ENCODE measurements at places on chromosomes 2 and 18.

DNA sequence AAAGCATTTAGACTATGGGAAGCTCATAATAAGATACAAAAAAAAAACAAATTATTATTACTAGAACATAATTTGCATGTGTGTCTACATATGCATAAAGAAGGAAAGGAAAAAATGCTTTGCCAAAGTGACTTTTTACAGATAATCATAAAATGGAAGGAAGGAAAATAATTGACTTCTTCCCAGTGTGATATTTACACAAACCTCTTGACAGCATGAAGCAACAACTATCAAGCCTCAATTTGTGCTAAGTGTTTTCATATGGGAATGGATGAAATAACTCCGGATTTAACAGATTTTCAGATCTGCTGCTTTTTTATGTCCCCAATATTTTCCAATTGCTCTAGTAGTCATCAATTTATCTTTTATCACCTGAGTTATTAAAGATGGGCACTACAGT, 275.9 kb upstream of the REG3G start:
- DNase-seq: no peak

GRCh38 chr2:215831296-215831913, 181.9 kb downstream of the MREG start:
- no peak for DNase-seq

GRCh38 chr2:63654959-63655358, 66.2 kb downstream of the MDH1 start:
- DNase-seq: no peak

GRCh38 chr2:203984-204383, 59.8 kb downstream of the SH3YL1 start:
- no peak for DNase-seq

DNA sequence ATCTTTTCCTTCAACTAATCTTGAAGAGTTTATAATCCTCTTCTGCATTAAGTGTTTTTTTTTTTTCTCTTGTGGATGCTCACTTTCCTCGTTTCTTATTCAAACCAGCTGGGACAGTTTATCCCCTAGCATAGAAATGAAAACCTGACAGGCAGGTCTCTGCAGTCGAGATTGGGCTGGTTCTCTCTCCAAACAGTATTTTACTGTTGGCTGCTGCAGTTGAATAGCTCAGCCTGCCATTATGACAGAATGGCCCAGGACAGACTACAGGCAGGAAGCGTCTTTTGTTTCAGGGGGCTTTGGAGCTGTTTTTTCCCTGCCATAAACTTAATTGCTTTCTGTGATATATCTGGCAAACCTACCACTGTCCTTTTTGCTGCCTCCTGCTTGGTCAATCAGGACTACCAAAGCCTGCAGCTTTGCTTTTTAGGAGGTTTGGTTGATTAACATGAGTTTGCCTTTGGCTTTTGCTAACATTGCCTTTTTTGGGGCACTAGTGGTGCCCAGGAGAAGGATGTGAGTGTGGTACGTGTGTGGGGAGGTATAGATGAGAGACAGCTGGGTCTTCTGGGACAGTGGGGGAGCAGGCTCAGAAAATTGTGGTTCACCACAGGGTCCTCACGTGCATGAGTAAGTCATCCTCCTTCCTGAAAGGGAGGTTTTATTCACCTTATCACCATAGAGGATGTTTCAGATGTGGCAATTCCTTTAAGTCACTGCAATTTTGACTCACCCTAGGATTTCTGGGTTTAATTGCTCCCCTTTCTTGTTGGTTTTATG, 128.7 kb downstream of the LYPD6B start:
- DNase-seq: no peak

DNA sequence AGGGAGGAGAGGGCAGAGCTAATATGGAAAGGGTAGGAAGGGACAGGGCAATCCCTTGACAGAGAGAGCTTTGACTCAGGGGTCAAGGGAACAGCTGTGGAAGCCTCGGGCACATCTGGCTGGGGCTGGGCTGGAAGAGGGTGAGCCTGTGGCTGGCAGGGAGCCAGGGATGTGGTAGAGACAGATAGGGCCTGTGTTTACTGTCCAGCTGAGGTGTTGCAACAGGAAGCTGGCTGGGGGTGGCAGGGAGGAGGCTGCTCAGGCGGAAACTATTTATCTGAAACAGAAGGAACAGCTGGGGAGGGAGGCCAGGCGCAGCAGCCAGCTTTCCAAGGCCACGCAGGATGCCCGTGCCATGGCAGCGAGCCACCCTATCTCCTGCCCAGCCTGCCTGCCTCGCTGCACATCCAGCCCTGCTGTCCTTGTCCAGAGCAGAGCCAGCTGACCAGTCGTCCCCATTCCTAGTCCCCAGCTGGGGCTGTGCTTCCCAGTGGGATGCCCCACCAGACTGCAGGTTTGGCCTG, 264.7 kb downstream of the CYP26B1 start:
- DNase-seq: peak; percentile 90

DNA sequence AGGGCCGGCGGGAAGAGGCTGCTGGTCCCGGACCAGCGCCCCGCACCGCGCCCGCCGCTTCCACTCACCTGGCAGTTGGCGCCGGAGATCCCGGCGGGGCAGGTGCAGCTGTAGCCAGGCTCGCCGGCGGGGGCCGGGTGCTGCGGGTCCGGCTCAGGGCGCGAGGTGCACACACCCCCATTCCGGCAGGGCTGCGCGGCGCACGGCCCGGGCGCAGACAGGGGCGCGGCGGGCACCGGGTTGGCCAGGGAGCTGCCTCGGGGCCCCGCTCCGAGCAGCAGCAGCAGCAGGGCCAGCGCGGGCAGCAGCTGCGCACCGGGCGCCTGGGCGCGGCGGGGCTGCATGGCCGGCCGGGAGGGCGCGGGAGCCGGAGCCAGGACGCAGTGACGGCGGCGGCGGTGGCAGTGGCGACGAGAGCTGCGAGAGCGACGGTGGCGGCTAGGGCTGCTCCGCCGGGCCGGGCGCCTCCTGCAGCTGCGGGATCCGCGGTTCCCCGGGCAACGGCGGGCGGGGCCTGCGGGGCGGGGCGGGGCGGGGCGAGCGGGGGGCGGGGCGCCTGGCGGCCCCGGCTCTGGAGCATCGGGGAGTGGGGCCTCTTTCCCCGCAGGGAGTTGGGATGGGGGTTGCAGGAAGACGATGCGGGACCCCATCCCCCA, at the start of gene DNER:
Gene DNER, minus strand, starts transcription at position 476 of the 656 bp plus-strand sequence. Its CDS starts 132 bp downstream, at position 344.
- no peak for DNase-seq

- DNase-seq: no peak
These were observed 212.4 kb downstream of the CMPK2 start for GRCh38 chr2:6653281-6653750.

DNA sequence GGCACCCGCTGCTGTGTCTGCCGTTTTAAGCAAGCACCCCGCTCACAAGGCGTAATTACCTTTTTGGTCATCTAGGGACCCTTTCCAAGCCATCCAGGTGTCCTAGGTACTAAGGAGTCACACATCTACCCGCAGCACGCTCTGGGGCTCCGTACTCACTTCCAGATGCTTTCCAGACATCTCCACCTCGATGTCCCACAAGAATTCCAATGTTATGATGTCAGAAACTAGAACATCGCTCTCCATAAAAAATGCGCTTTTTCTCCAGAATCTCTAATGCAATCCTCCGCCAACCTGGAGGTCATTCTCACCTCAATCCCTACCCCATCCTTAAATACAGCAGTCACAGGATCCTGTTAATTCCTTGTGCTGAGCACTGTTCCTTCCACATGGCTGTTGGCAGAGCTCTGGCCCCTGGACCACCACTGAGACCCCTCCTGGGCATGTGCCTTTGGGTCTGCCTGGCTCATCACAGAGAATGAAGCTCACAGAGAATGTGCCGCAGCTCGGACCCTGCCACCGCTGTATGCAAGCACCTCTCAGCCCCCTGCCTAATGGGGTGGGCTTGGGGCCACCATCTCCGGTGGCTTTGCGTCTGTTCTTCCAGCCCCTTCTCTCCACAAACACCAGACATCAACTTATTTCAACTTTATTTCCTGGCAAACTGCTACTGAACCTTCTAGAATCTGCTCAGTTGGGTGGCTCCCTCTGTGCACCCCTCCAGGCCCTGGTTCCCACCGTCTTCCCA, 4.6 kb upstream of the PXDN start:
- DNase-seq: no peak
